ENCODE measurements at places on chromosomes 16 and 17.

GRCh38 chr16:22123759-22124490 lies 31.6 kb downstream of the VWA3A start:
- DNase-seq: no peak

GRCh38 chr16:65773301-65773874 lies 593.1 kb upstream of the CDH5 start:
- DNase-seq: no peak

- DNase-seq: no peak
Measured at GRCh38 chr17:29777663-29778062, 152.4 kb downstream of the SSH2 start.

GRCh38 chr17:50063561-50064252 lies 7.8 kb downstream of the ITGA3 start:
- DNase-seq: no peak

- no peak for DNase-seq
Measured at GRCh38 chr16:24745791-24746190, 16.3 kb downstream of the TNRC6A start.

- no peak for DNase-seq
Measured at GRCh38 chr17:27906226-27906580, 13.0 kb upstream of the LYRM9 start.

GRCh38 chr16:64295466-64295865 lies 826.4 kb downstream of the CDH11 start:
- no peak for DNase-seq

DNA sequence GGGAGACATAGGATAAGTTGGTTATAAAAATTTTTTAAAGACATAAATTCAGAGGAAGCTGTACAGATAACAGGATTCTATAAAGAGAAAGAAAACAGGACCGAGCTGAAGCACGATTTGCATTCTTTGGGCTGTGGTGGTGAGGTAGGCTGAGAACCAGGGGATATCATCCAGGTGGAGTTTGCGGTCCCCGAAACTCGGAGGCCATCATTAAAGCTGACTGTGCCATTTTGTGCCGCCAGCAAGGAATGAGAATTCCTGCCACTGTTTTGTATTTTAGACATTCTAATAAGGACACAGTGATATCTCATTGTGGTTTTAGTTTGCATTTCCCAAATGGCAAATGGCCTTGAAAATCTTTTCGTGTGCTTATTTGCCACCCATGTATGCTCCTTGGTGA lies 197.9 kb downstream of the IRF8 start:
- DNase-seq: no peak

- DNase-seq: no peak
Measured at GRCh38 chr16:74865922-74866598, 91.4 kb upstream of the FA2H start.

GRCh38 chr17:68302066-68302564 lies 10.8 kb downstream of the ARSG start:
- DNase-seq: no peak

GRCh38 chr16:31010585-31011325 lies at the start of gene STX1B:
STX1B (minus strand) TSS chr16:31010638; CDS start chr16:31010396, 242 bp downstream.
- no peak for DNase-seq

DNA sequence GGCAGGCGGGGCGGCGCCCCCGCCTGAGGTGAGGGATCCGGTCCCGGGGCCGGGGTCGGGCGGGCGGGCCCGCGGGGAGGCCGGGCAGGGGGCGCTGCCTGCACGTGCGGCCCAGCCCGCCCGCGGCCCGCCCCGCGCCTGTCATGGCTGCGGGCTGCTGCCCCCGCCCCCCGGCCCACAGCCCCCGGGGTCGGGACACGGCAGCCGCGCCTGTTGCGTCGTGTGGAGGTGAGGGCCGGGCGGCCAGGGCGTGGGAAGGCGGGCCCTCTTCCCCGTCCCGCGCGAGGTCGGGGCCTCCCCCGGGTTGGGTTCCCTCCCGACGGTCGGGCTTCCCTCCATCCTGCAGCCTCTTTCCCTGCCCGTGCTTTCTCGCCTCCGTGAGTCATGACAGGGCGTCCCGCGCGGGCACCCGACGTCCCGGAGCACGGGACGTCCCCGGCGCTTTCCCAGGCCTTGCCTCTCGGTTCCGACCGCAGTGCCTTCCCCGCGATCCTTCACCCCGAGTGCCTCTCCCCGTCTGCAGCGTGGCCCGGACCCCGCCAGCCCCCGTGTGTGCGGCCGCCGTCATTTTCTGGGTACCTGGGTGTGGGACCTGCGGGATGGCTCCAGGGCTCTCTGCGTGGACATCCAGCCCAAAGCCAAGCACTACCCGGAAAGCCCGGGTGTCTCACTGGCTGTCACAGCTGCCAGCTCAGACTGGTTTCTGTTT lies 76.7 kb downstream of the CHD9 start:
- DNase-seq: no peak

GRCh38 chr16:17936766-17937402 lies 399.7 kb downstream of the NPIPA8 start:
- DNase-seq: no peak
